ENCODE measurements at places on chromosomes 1 and 21.

- DNase-seq, result no peak
These were observed 26.0 kb upstream of the SLC26A9 start for GRCh38 chr1:205969229-205969628.

DNA sequence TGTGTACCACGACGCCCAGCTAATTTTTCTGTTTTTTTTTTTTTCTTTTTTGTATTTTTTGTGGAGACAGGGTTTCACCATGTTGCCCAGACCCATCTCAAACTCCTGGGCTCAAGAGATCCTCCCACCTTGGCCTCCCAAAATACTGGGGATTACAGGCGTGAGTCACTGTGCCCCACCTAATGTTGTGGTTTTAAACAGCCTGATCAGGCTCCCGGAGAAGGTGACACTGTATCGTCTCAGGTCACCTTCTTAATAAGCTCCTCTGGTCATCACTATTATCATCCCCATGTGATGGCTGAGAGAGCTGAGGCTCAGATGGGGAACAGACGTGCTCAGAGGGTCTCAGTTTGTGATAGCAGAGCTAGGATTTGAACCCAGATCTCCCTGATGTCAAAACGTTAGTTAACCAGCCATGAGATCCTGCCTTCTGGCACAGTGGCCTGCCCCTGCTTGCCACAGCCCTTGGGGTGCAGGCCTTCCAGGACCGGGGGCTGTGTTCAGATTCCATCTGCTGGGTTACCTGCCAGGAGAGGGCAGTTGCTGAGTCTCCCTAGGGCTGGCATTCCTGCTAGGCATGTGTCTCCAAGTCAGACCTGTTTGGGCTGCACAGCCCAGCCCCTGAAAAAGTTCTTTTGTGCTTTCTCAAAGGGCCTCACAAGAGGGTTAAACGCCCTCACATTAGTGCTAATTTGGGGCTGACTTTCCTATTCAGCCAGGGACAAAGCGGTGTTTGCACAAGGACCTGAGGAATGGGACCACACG is 32.7 kb upstream of the GRHL3 start:
- no peak for DNase-seq

- no peak for DNase-seq
These were observed 241.7 kb upstream of the NEGR1 start for GRCh38 chr1:72524021-72524420.

DNA sequence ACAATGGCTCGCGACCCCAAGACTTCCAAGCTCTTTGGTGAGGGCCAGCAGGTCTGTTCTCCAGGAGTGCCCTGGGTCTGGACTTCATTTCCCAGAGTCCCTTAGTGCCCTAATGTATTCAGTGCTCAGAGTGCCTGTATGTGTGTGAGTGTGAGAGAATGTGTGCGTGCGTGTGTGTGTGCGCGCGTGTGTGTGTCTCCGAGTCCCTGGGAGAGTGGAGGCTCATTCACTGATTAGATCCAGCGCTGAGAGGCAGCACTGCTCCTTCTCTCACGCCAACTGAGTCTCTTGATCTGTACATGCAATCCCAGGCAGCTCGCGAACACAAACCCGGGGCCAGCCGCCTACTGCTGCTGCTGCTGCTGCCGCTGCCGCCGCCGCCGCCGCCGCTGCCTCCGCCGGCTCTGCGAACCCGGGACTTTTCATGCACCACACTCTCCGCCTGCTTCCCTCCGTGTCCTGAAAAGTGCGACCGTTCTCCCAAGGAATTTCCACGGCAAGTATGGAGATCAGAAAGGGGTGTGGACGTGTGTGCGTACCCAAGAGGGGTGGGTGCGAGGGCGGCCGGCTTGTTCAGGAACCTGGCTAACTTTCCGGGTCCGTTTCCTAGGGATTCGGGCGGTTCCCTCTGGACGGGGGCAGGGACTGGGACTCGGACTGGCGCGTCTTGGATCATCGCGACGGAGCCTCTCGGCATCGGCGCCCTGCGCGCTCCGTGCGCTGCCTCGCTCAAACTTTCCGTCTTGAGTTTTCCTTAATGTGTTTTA is at the start of gene RNF220:
TSS of gene RNF220 (plus strand) at position 225 of the 767 bp plus-strand sequence.
- peak; percentile 27 for DNase-seq

GRCh38 chr21:33552093-33552998 is 9.5 kb downstream of the SON start:
- DNase-seq, result no peak

- DNase-seq, result no peak
These were observed 1577.0 kb downstream of the NCAM2 start for GRCh38 chr21:22575165-22575584.

- DNase-seq, result no peak
These were observed 17.2 kb downstream of the DAP3 start for GRCh38 chr1:155706139-155706538.

GRCh38 chr1:153903841-153904455 is 18.8 kb downstream of the GATAD2B start:
- DNase-seq, result no peak

GRCh38 chr1:24275510-24275909 is 43.6 kb upstream of the GRHL3 start:
- DNase-seq, result no peak

GRCh38 chr1:207988326-207989165 is 77.6 kb upstream of the CD34 start:
- DNase-seq, result no peak

DNA sequence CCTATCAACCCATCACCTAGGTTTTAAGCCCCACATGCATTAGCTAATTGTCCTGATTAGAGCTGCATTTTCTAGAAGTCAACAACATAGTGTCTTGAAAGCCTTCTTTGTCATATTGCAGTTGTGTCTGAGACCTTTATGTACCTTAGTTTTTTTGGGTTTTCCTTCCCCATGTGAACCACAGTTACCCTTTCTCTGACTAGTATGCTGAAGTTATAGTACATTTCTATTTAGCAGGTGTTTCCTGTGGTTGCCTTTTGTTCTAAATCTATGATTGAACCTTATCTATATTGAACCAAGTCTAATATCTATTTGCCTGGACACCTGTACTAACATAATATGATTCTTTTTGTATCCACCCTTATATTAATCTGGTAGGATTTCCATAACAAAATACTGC is 135.6 kb downstream of the ST6GALNAC3 start:
- DNase-seq, result no peak

- no peak for DNase-seq
These were observed 168.1 kb downstream of the DUSP10 start for GRCh38 chr1:221573756-221574155.

GRCh38 chr1:235783148-235783776 is 83.4 kb downstream of the LYST start:
- no peak for DNase-seq

DNA sequence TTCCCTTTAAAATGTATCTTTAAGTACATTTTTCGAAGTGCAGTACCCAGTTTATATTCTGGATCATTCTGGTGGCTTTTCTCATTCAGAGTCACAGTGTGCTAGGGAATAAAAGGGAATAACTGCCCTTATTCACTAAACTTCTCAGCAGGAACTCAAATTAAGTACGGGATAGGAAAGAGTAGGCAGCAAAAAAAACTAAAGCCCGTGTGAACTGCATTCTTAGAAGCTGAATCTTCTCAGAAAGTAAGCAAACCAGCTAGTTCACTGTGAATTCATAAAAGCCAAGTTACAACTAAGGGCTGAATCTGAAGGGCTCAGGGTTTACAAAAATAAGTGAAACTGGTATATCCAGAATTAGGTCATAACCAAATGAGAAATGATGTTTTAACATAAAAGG is 22.0 kb downstream of the PRPF38A start:
- DNase-seq, result no peak

GRCh38 chr1:189007824-189008223 is 1469.8 kb downstream of the BRINP3 start:
- DNase-seq, result no peak

DNA sequence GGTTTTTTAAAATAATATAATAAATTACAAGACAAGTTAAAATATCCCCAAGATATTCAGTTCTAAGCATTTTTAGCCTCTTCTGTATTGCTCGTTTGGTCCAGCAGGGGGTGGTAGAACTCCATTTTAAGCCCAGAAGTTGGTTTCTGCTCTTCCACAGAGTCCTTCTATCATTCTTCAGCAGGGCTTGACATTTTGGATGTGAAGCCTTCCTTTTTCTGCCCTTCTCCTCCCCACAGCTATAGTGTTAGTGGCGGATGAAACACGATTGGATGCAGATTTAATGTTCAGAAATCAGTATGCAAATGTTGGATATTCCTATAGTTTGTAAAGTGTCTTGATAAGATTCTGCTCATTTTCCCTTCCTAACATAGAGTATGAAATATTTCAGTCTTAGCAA is 1.4 kb downstream of the NCAM2 start:
- DNase-seq, result peak; percentile 66

Data from foreskin melanocyte (primary cell).